Lower leg skin (tissue), 4 donors: ENCODE measurements at places on chromosomes 6 and 20.

- DNase-seq: no peak
Measured at GRCh38 chr20:63293456-63293855, 470 bp downstream of the COL20A1 start.

- peak; percentile 14 for DNase-seq
Measured at GRCh38 chr20:8647961-8648441, 420.9 kb upstream of the PLCB4 start.

GRCh38 chr6:20769631-20770030 is 235.4 kb downstream of the CDKAL1 start:
- DNase-seq: no peak

DNA sequence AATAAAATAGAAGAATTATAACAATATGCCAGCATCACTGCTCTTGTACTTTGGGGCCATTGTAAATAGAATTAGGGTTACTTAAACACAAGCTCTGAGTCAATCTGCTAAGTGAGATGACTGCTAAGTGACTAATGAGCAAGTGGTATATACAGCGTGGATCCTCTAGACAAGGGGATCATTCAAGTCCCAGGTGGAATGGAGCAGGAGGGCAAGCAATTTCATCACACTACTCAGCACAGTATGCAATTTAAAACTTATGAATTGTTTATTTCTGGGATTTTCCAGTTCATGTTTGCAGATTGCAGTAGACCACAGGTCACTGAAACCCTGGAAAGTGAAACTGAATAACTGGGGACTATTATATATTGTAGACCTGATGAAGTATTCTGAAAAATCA is 235.3 kb downstream of the BTBD3 start:
- no peak for DNase-seq

- no peak for DNase-seq
Measured at GRCh38 chr6:117352466-117353081, 73.2 kb downstream of the ROS1 start.

DNA sequence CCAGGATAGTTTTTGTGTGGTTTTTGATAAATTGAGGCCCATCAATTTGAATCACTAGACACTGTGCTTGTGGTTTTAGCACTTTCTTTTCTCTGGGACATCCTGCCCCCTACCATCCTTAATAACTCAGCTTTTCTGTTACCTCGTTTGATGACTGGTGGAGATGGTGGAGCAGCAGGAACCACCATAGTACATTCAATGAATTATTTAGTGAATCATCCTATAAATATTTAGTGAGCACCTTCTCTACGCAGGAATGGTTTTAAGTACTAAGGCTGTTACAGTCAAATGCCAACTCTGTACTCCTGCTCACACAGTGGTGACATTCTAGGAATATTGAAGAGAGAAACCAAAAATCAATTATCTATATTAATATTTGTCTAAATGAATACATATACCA is 585.2 kb downstream of the HAO1 start:
- no peak for DNase-seq

DNA sequence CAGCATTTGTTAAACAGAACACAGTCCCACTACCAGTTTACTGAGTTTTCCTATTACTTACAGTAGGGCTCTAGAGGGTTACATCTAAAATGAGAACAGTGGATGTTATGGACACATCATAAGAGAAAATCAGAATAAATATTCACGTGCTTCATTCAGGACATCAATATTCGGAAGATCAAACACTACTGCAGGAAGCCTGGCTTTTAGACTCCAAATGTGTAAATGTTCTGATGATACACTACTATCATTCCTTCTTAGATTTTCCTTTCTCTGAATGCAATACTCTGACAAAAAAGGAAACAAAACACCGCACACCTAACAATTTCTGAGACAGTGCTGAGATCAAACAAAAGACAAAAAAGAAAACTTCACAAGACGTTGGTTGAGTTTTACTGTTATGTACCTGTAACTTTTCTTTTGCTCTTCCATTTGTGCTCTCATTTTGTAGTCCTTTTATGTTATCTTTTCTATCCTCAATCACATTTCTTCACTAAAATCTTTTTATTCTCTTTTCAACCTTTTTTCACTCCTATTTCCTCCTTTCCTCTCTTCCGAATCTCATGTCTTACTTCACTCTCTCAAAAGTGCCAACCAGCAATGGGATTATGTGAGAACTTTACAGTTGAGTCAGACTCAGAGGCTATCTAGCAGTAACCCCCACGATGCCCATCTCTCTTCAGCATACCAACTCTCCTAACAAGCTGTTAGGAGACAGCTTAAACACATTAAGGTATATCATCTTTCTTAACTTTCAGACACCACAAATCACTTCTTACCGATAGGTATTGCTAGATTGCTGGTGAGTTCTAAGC is 1.7 kb downstream of the FAM184A start:
- no peak for DNase-seq

GRCh38 chr20:51412333-51412871 is 130.1 kb downstream of the NFATC2 start:
- no peak for DNase-seq

GRCh38 chr6:68443704-68444103 is 191.4 kb upstream of the ADGRB3 start:
- DNase-seq: no peak

DNA sequence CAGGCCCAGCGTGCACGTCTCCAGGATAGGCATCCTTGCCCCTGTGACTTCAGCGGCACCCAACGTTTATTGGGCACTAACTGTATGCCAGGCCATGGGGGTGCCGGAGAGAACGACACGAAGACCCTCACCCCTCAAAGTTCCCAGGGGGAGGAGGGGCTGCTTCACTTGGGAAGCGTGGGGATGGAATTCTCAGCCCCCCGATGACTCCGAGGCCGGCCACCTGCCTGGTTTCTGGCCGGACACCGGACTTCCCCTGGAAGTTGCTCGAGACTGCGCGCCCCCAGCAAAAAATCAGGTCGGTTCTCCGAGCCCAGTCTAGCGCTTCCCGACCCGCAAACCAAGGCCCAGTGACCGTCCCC is 275 bp upstream of the MAVS start:
- no peak for DNase-seq

DNA sequence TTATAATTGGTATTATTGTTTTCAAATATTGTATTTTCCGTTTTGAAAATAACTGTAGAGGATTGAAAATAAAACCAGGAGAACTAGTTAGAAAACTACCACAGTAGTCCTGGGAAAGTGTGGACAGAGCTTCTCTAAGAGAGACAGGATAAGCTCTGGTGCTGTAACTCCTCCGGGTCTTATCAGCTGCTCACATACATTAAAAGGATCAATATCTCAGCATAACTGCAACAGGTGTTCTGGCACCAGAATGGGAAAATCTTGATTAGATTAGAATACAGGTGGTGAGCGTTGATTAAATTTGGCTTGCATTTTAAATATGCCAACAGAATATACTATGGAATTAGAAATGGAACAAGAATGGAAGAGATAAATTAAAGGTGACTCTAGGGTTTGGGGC is 1138.9 kb upstream of the ADGRB3 start:
- no peak for DNase-seq

GRCh38 chr6:29527126-29527525 is 32.4 kb downstream of the UBD start:
- DNase-seq: no peak

- no peak for DNase-seq
Measured at GRCh38 chr6:35016502-35017321, 124.4 kb downstream of the TCP11 start.

- DNase-seq: no peak
Measured at GRCh38 chr20:8535403-8536261, 403.6 kb downstream of the PLCB1 start.

- no peak for DNase-seq
Measured at GRCh38 chr20:10322073-10323012, 103.7 kb downstream of the SNAP25 start.

DNA sequence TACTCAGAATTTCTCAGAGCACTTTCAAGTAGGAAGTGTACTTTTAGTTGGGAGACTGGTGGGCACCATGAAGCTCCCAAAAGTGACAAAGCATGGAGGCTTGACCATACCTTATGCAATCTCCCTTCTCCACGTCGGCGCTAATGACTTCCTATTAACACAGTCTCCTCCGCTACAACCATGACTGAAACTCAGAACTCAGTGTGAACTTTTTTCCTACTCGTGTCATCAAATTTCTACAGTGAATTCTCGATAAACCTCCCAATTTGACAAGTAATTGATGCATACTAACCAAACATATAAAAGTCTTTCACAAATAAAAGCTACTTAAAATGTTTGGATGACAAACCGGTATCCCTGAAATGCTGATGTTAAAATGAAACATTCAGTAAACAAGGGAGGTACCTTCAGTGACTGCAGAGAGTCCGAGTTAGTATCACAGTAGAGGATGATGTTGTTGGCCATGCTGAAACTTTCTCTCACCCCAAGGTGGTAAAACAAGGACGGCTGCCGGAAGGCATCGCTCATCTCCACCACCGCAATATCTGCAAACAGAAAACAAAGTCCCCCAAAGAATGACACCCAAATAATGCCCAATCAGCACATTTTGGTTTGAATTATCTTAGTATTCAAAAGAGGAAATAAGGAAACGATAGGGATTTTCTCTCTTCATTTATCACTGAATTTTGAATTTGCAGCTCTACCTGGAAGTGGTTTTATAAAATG is 72.1 kb downstream of the MAP3K5 start:
- DNase-seq: no peak
